ENCODE measurements at places on chromosomes 4 and X.
A peak's percentile ranks its signal among the peaks of the same experiment; 100 is the strongest.

DNA sequence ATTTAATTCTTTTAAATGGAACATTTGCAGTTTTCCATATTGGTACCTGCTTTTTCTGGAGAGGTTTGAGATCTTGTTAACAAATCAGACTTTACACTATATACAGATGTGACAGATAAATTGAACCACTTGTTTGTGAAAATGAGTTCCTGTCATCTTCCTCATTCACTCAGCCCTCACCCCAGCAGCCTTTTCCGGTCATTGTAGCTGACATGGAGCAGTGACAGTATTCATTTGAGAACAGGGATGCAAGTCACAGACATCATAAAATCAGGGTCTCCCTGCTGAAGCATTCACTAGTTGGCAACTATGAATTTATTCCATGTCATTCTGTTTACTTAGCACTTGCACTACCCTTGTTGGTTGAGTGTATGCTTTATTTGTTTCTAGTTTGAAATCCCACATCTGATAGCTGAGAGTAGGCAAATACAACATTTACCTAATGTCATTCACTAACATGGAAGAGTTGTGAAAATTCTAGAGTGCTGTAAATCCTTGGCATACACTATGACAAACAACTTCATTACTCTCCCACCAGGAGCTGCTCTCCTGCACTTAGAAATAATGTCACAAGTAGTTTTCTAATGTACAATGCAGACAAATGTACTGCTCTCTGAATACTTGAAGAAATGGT, 78.9 kb downstream of the UGT8 start:
- DNase-seq, result no peak

DNA sequence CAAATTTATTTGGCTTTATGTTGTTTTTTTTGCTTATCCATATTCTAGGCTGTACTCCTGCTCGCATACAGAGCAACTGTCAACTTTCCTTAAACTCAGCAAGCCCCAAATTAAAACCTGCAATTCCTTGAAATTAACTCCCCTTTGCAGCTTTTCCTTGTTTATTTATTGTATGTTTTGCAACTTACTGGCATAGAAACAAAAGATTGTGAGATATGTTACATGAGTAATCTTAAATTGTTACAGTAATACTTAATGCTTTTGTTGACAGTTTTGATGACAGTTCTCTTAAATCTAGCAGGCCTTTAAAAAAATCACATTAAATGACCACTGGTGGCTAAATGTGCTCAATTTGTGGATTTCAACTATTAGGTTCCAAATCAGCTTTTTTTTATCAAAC, 4.5 kb downstream of the DDX3X start:
- no peak for DNase-seq

DNA sequence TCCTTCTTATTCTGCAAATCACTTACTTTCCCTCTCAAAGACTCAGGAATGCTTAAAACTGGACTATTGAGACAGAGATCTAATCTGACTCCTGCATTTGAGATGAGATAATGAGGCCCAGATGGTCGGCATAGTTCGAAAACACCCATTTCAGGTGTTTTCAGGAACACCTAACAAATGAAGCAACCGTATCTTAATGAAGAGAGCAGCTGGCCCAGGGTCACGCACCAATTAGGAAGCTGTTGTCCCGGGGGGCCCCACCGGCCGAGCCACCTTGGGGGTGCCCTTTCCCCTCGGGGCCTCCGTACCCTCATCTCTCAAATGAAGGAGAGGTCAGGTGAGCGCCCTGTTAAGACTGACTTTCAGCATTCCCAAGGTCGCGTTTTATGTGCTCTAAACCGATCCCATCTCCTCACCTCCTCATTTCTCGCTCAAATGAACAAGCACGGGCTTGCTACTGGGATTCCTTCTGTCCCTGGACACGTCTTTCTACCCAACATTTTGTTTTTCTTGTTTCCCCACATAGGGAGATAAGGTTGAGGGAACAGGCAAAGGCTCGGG, 824 bp downstream of the LRPAP1 start:
- no peak for DNase-seq

GRCh38 chr4:2792711-2793585, at the start of gene SH3BP2:
Gene SH3BP2 (plus strand): TSS chr4:2793085. CDS start chr4:2820618, 27,533 bp downstream.
- DNase-seq, result peak; percentile 72

- no peak for DNase-seq
Measured at GRCh38 chrX:39309018-39309635, 507.9 kb downstream of the MID1IP1 start.

DNA sequence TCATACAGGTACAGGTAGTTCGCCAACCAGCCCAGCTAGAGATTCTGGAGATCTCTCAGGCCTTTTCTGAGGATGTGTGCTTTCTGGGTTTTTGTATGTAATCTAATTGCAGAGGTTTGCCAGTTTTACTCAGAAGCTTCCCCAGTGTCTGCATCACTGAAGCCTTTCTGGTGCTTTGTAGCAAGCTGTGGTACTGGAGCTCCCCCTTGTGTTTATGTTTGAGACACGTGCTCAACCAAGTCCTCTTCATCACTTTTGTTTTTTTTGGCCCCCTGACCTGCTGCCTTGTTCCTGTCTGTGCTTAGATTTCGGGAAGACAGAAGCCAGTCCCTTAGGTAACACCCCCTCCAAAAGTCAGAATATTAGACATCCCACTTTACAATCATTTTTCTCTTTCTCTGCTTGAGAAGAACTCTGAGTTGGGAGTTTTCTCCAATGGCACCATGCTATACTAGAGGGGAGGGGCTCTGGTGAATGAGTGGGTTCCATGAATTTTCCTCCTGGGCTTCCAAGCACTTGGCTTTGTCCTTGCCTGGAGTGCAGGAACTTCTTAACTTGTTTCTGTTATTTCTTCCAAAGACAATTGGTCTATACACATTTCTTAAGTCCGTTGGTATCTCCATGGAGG, 128.4 kb upstream of the TBC1D9 start:
- peak; percentile 85 for DNase-seq

DNA sequence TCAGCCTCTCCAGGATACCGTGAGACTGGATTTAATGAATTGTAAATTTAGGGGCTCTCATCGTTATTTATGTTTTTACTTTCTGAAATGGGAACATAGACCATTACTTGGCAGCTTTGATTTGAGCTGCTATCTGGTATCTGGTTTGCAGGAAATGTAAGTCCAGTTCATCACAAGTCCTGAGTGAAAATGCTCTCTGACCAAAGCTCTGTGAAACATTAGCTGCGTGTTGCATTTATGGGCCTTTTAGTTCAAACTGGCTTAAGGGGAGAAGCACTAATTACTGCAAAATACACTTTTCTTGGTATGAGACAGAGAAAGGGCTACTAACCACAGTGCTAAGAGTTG, 420 bp downstream of the CC2D2A start:
- DNase-seq, result no peak

- DNase-seq, result no peak
Measured at GRCh38 chr4:102598086-102598761, 97.1 kb downstream of the NFKB1 start.

DNA sequence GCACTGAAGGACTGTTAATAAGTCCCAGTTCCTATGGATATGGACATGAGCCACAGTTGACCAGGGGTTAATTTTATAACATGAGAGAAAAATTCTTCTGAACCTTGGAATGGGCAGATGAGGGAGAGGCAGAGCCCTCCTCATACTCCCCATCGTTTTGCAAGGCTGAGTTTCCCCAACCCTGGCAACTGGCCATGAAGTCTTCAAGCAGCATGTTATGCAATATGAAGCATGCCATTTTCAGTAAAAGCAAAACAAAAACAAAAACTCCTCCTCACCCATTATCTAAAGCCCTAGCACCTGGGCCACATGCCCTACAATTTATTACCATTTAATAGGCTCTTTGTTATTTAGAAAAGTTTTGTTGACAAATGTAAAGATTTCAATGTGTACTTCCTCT, 64.5 kb downstream of the GPC4 start:
- no peak for DNase-seq

DNA sequence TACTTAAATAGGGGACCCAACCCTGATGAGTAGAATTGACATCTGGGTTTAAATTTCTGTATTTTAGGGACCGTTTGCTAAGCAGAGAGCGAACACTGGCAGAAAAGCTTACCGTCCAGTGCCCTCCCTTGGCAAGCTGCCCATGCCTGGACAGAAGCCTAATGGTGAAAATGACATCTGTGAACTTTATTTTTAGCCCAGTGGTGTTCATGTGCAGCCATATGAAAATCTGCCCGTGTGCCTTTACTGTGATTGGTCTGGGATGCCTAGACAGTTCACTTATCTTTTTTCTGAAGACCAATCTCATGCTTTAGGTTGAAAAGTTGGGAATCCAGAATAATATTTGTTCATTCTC, 1.1 kb downstream of the STBD1 start:
- DNase-seq, result no peak

- no peak for DNase-seq
Measured at GRCh38 chr4:6162885-6163284, 37.5 kb downstream of the JAKMIP1 start.

DNA sequence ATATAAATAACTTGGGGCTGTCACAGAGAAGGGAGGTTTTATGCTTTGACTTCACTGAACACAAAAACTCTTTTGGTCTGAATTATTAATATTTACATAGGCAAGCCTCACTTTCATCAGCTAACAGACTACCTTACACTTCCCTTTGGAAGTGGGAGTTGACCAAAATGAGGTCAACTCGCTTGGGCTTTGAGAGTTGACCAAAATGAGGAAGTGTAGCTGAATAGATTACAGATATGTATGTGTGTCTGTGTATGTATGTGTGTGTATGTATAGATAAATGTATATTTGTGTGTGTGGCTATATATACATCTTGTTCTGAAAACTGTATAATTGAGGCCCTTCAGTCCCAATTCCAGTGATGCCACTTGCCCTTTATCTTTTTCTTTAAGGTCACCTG, 113.3 kb upstream of the IL13RA1 start:
- no peak for DNase-seq

- DNase-seq, result no peak
Measured at GRCh38 chr4:4247696-4248028, 361 bp downstream of the TMEM128 start.

DNA sequence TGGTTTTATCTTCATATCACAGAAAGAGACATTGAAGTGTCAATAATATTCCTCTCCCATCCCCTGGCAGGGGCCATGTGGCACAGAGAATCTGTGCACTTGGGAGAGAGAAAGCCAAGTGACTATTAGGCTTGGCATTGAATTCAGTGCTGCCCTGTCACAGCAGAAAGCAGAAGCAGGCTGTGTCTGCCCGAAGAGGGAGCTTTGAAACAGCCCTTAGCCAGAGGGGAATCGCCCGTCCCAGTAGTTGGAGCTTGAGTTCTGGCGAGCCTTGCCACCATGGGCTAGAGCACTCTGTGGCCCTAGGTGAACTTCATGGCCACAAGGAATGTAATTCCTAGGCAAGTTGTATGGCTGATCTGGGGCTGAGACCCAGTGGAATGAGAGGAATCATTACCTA, 282.5 kb upstream of the PCDH10 start:
- DNase-seq, result no peak

GRCh38 chr4:95511477-95511876, 37.3 kb downstream of the UNC5C start:
- DNase-seq, result no peak

GRCh38 chrX:16137416-16138107, 14.2 kb downstream of the GRPR start:
- peak; percentile 4 for DNase-seq

DNA sequence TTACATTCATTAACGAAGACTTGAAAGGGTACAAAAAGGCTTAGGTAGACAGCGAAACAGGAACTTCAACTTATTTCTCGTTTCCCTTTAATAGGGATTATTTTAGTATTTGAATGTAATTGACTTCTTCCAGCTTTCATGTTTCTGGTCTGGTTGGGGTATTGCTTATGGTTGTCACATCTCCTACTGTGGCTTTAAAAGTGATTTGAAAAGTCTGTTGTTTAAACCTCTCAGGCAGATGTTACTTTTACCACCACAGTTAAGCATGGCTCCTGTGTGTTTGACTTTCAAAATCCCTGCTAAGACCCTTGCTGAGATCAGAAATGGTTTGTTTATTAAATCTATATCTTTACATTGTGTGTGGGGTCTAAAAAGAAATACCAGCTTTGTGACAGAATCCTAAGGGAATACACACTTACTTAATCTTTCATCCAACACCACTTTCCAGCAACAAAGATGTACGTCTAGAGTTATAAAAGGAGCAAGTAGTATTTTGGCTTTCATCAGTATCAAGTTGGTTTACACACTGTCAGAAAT, 661.2 kb downstream of the FAT4 start:
- no peak for DNase-seq

DNA sequence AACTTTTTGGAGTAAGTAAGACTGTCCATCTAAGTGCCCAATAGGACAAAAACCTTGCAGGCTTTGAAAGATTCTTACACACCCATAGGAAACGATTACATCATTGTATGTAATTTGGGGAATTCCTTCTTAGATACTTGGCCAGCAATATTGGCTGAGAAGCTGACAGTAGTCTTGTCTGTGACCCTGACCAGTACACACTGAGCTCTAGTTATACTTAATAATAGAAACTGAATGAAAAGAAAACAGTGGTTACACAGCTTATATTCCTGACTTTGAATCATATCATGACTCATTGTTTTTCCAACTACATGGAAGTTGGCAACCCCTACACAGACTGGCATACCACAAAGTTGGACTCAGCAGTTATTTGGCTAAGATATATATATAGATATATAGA, 7.1 kb upstream of the TLR2 start:
- DNase-seq, result no peak

DNA sequence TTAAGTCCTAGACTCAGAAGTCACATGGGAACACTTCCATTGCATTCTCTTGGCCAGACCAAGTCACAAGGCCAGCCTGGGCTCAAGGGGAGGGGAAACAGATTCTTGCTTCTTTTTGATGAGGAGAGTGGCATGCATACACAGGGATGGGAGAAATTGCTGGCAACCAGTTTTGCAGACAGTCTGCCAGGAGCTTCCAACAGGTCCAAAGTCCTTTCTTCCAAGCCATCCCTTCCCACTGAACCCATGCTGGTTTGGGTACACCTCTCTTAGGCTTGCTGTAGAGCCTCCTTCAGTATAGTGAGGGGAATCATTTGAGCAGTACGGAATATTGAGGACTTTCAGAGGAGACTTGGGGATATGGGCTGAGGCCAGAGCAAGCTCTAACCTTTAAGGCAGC, 267.8 kb downstream of the BCOR start:
- no peak for DNase-seq

DNA sequence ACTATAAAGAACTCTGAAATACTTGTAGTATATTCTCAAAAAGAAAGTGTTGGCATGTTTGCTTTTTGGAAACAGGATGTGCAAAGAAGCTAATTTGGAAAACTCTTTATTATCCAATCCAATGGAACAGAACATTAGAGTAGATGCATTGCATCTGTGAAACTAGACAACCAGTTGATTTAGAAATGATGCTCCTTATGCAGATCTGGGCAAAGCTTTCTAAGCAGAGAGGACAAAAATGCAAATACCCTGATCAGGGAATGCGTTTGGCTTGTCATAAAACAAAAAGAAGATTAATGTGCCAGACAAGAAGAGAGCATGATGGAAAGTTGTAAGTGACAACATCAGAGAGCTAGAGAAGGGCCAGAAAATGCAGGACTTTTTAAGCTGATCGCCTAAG, 142.3 kb downstream of the RCHY1 start:
- no peak for DNase-seq

DNA sequence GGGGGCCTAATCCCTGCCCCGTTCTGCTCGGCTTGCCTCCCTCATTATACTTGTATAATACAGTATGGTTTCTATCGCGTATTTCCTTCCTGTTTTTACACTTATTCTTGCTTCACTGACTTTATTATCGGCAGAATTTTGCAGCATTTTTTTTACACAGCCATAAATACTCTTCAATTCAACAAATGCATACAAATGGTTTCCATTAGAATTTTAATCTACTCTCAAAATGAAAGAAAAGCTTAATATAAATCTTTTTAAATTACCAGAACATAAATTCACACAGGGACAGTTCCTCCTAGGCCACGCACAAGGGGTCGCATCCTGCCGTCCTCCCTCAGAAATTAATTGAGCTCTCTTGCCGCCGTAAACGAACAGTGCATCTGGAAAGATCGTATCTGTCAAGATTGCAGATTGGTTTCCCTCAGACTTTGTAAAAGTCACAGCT, 42.9 kb downstream of the DCTD start:
- peak; percentile 3 for DNase-seq
